ENCODE measurements at places on chromosomes 4 and X. TPM values are rescaled to one million over a fixed set of nuclear protein-coding genes. Genes with fewer than 3 reads are reported as not detected.

Gene MAGEA12
- not detected for total RNA-seq

Gene APLN
- total RNA-seq: 35.0 TPM

Gene SPANXC
- not detected for total RNA-seq

Gene FAM9C
- not detected for total RNA-seq

All from cardiac ventricle fibroblast (primary cell).